Putamen (tissue), 1 donor: ENCODE measurements at places on chromosomes 6 and 20.
A peak's percentile ranks its signal among the peaks of the same experiment; 100 is the strongest.

DNA sequence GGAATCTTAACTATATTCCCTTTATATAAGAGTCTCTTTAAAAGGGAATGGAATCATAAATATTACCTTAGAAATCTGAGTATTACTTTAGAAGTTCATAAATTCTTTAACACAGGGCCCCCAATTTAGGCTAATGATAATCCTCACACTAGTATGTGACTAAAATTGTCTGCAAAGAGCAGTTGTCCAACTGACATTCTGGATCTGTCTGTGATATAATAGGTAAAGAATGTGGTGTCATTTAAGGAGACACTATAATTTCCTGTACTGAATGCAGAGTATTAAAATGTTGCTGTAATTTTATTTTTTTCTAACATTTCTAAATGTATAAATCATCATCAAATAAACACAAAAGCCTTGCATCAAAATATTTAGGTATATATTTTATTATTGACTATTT, 128.5 kb upstream of the DST start:
- no peak for DNase-seq

DNA sequence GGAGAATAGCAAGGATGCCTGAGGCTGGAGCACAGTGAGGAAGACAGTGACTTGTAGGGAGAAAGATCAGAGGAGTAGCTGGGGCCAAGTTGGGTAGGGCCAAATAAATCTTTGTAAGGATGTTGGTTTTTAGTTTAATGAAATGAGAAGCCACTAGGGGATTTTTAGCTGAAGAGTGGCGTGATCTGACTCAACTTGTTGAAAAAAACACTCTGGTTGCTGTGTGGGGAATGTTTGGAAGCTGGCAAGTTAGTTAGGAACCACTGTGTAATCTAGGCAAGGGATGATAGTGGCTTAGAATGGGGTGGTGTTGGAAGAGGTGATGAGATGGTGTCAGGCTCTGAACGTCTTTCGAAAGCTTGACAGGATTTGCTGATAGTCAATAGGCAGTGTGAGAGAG, 176.1 kb upstream of the HDDC2 start:
- no peak for DNase-seq

- no peak for DNase-seq
These were observed 458.7 kb upstream of the RUNX2 start for GRCh38 chr6:44869321-44869897.

DNA sequence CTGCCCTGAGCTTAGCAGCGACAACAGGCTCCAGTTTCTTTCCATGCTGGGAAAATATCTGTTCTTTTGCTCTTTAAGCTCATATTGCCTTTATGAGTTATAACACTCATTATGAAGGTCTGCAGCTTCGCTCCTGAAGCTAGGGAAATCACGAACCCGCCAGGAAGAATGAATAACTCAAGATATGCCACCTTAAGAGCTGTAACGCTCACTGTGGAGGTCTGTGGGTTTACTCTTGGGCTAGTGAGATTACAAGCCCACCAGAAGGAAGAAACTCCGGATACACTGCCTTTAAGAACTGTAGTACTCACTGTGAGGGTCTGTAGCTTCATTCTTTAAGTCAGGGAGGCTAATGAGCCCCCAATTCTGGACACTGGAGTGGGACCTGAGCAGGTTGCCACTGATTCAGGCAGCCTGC, 3.0 kb upstream of the SSR1 start:
- DNase-seq: no peak

DNA sequence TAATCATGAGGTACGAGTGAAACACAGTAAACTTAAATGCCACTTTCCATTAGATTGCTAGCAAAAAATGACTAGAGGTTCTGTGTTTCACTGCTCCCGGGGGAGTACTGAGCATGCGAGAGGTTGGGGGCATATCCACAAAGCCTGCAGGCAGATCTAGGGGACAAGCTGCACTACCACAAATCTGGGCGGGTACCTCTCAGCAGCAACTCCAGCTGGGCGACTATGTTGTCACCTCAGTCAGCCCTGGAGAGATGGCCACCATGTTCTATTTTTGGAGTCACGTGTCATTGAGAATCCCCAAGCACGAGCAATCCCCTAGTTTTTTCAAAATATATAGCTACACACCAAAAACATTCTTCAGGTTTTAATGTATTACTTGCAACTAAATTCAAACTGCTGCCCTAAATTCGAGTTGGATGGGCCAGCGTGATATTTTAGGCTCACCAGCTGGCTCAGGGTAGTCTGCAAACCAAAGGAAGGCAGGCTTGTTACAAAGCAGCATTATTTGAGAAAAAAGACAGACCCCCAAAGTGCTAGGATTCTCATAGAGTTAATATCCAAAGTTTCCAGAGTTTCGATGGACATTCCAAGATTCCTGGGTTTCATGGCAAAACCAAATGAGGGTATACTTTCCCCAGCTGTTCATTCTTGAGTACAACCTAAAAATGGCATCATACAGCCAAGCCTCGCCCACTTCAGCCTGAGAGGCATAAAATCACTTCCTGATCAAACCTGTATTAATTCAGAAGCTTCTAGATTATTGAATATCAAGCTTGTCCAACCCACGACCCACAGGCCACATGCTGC, 24.1 kb upstream of the MYLIP start:
- no peak for DNase-seq

- no peak for DNase-seq
These were observed 103.6 kb downstream of the MAP3K7 start for GRCh38 chr6:90483116-90483839.

DNA sequence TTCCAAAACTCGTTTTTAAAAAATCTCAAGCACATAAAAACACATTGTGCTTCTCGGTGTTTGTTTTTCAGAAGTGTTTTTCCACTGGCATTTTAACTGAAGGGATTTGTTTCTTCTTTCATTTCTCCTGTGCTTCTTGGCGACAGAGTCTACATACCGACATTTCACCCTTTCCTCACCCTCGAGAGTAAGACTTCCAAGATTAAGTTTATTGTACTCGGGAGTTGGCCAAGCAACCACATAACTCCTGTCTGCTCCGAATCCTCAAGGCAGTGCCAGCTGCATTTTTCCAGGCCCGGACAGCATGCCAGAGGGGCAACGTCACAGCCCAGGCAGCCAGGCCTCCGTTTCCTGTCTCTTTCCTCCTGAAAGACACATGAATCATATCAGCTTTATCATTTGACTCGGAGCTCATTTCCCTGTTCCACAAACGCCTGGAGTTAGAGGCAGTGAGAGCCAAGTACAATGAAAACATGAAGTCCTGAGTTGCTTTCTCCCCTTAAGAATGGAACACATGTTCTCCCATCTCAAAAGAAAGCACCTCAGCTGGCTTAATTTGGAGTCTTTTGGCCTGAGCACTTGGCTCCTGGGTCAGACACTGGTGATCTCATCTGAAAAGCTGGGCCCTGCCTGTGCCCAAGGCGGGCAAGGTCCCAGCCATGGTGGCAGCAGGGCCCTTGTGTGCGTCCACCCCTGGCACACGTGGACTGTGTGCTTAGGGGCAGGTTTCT, 23.2 kb upstream of the FAM50B start:
- peak; percentile 60 for DNase-seq

GRCh38 chr6:139050770-139051313, 22.3 kb downstream of the ABRACL start:
- no peak for DNase-seq

GRCh38 chr6:168181876-168182275, 102.9 kb upstream of the FRMD1 start:
- DNase-seq: no peak

DNA sequence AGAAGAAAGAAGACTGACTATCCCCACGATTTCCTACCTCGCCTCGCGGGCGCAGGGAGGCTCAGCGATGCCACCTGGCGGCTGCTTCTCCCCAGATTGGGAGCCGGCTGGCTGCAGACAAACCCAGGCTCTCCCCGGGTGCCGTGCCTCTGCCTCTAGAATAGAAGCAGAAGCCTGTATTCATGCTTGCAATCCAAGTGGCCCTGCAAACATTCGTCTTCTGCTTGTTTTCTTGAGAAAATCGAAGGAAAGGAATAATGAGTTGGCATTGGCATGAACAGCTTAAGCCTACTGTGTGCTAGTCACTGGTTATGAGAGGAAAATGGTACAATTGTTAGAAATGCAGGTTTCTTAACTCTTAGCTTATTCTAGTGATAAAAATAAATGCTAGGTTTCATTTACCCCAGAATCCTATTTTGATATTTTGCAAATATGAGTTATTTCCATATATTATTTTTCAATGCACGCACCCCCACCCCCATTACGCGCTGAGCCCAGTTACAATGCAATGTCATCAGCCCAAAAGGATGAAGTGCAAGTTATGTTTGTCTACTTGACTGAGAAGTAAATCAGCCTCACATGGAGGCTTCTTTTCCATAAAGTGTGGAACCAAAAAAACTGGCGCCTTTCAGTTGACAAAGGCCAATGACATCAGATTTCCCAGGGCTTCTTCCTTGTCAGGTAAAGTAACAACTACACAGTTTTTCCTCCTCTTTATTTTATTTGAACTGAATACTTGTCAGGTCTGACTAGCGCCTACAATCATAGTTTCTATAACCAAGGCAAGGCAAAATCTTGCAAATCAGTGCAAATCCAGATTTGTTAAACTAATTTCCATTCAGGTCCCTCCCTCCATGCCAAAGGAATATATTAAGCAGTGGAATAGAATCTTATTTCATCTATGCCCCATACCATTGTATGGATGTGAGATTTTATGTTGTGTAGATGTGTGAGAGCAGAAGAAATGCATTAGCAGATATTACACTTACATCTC, 3.9 kb upstream of the SOX4 start:
- DNase-seq: peak; percentile 75

DNA sequence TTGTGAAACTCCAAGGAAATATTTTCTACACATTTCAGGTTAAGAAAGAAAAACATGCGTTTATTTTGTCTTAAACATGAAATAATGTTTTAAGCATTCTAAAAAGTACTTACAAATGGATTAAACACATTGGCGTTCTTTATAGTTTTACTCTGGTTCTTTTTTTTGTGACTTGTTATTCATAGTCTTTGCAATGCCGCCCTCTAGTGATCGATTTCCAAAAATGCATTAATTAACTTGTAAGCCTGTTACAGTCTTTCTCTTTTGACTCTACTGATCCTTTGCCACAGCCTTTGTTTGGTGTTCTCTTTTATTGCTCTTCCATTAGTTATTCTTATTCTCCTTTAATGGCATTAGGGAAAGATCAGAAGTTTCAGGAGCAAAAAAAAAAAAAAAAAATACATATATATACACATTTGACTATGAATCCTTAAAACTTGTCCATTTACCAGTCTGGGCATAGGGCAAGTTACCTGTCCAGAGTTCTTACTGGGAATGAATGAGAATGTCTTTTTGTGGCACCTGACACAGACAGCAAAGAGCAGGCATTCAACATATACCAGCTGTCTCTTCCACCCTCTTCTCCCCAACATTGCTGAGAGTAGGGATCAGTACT, 59.9 kb downstream of the MACROD2 start:
- DNase-seq: peak; percentile 56

DNA sequence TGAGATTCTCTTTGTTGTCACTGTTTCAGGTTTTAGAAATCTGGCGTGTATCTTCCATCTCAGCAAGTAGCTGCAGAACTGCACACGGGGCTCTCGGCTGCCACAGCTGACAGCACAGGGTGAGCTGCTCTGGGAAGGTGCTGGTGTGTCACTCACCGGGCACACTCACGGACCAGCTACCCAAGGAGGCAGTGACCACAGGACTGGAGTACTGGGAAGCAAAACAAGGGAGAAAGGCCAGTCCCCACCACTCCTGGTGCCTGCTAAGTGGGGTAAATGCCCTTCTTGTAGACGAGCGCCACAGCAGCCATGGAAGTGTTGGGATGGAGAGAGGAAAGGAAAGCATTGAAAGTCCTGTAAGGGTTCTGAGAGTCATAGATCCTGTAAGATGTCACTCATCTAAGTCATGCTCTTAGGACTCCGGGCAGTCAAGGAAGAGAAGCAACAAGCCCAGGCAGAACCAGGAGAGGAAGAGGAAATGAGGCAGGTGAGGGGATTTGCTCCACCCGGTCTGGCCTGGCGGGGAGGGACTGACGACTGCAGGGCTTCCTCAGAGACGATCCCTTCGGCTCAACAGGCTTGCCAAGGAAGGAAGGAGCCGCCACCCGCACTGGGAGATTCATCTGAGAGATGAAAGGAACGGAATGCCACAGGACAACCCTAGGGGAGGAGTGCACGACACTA, 48.1 kb downstream of the PRDM1 start:
- DNase-seq: no peak

DNA sequence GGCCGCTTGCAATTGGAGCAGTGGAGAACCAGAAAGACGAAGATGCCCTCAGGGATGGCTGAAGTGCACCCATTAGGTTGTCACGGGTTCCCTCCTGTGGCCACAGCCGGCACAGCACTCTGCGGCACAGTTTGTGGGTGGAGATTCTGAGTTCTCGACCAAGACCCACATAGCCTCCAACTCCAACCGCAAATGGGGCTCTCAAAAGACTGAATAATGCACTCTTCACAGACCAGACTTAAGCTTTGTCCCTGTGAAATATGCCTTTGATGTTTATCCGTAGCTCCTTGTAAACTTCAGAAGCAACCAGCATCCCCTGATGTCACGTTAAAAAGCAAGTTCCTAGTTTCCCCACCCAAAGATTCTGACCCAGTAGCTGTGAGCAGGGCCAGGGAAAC, 934 bp upstream of the CST9 start:
- DNase-seq: peak; percentile 27

DNA sequence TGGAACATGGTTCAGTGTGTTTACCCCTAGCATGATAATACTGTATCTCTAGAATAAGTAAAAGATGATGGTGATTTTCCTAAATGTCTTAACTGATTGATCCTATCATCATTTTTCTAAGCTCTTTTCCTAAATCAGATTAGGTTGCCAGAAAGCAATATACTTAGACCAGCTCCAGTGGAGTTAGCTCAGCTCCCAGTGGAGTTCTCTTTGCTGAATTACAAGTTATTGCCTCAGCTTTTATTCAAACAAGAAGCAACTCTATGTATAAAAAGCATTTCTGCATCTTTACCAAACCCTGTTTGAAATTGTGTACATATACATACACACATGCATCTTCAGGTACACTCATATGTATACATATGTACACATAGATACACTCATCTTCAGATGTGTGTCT, 44.9 kb downstream of the SNX9 start:
- DNase-seq: no peak

DNA sequence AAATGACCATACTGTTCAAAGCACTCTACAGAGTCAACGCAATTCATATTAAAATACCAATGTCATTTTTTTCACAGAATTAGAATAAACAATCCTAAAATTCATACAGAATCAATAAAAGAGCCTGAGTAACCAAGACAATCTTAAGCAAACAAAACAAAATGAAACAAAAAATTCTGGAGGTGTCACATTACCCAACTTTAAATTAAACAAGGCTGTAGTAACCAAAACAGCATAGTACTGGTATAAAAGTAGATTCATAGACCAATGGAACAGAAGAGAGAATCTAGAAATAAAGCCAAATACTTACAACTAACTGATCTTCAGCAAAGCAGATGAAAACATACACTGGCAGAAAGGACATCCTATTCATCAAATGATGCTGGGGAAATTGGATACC, 346.9 kb upstream of the JAG1 start:
- DNase-seq: no peak

- no peak for DNase-seq
These were observed 18.1 kb upstream of the ZBP1 start for GRCh38 chr20:57638173-57638894.

GRCh38 chr20:50642288-50642803, 49.0 kb downstream of the RIPOR3 start:
- no peak for DNase-seq

- no peak for DNase-seq
These were observed 11.6 kb downstream of the DUSP15 start for GRCh38 chr20:31858760-31859083.
